ENCODE measurements at places on chromosomes 1 and 21.

GRCh38 chr1:229117664-229118300 is 153.1 kb upstream of the RAB4A start:
- DNase-seq = no peak

DNA sequence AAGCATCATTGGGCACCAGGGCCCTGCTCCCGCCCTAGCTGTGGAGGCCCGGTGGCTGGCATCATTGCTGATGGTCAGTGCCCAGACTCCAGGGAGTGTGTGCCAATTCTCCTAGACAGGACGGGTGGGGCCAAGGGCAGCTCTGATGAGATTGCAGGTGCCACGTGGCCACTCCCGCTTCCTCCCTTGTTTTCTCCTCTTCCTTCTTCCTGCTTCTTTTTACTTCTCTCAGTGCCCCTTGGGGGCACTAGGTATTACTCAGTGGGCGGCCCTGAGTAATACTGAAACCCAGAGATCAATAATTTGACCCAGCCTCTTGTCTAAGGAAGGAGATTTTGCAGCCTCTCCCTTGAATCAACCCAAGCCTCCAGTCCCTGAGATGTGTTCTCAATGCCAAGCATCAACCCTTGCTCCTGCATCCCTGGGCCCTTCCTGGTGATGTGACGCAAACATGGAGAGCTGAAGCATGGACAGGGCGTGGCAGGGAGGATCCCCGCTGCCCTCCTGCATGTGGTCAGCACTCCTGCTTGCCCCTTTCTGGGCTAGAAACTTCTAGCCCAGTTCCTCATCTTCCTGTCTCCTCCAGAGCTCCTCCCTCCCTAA is 32.4 kb downstream of the CDK18 start:
- DNase-seq = no peak

GRCh38 chr1:187245201-187245600 is 416.5 kb downstream of the PLA2G4A start:
- no peak for DNase-seq

DNA sequence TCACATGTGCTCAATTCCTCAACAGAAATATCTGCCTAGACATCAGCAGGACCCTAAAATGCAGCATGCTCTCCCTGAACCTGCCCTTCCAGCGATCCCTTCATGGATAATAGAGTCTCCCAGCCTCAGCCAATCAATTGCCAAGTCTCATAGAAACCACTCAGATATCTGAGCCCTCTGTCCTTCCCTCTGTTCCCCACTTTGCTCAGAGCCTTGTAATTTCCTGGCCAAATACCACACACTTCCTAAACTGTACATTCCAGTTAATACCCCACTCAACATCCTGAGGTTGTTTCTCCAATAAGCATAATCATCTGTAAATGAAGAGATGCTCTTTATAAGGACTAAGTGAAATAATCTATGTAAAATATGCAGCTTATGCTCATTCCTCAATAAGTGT is 59.3 kb upstream of the PTGFRN start:
- DNase-seq = no peak

- DNase-seq = no peak
These were observed 21.1 kb downstream of the TBX19 start for GRCh38 chr1:168301664-168302320.

- DNase-seq = no peak
These were observed 19.4 kb downstream of the F11R start for GRCh38 chr1:161001525-161001924.

DNA sequence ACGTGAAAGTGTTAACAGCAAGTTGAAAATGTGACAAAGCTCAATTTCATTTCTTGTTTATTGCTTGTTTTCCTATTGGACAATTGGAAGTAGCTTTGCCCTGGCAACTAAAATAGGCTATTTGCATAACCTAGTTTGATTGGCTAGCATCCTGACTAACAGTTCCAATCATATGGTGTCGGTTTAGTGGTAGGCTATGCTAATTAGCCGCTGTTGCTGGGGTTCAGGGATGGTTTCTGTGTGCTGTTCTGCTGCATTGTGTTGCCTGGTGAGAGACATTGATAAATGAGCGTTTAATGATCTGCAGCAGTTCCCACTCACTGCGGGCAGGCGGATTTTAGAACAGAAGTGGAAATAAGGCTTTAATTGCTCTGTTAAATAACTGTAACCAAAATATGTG is 68.5 kb downstream of the DYRK1A start:
- DNase-seq = peak; percentile 47

- DNase-seq = no peak
These were observed 58.7 kb downstream of the TRABD2B start for GRCh38 chr1:47938520-47938919.
